T-helper 2 cell treated with Interferon-gamma antibody and Interleukin-4, amounts not matched to agents 5 μg/mL and 100 μg/mL, for 36 hours (primary cell): ENCODE measurements at places on chromosomes 3 and 15.

DNA sequence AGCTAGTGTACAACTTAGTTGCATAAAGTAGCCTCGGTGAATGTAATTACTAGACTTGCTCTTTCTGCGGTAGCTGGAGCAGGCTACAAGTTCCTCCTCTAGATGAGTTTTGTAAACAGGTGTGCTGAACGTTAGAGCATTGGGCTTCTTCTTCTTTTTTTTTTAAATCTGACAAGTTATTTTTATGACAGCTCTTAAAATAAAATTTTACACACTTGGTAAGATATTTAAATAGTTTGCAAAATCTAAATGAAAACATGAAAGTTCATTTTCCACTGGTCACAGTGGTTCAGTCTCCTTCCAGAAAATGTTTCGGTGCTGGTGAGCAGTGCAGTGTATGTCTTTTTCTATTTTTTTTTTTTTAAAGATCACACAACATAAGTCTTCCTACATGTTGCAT lies 3.0 kb downstream of the CCR9 start:
- no peak for DNase-seq
- peaks cover 8% of the 10 kb centered on the region for H3K4me1 ChIP-seq
- H3K27me3 ChIP-seq: peaks cover 78% of the 10 kb centered on the region
- no peak overlapping the region for H3K4me3 ChIP-seq
- H3K36me3 ChIP-seq: peaks cover 3% of the 10 kb centered on the region
- H3K27ac ChIP-seq: no peak overlapping the region

GRCh38 chr15:55220606-55221005 lies 23.9 kb upstream of the RSL24D1 start:
- peak overlapping the region; percentile 88 for H3K27ac ChIP-seq
- H3K36me3 ChIP-seq: peaks cover 37% of the 10 kb centered on the region
- H3K4me1 ChIP-seq: peaks cover 59% of the 10 kb centered on the region
- no peaks in the 10 kb centered on the region for H3K27me3 ChIP-seq

DNA sequence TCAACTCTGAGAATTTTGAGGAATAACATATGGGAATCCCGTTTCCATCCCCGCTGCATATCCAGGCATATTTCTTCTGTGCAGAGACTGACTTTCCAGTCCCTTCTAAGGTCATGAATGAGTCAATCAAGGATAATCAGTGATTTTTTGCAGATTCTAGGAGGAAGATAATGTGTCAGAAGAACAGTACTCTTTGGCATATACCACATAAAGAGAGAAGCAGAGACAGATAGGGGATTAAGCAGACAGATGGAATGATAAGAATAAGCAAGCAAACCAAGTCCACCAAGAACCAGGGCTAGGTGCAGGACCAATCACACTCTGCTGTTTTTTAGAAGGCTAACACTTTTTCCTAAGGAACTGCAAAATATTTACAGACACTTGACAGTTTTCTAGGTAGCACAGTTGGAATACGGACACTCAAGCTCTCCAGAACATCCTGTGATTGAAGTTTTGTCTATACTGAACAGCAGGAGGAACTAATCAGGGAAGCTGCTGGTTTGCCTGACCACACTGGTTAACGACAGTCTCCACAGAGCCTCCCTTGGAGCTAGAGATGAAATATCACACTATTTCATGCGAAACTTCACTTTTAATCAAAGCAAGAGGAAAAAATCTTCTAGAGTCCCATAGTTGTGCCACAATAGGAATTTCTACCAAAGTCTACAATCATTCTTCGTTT lies 450.0 kb upstream of the KCNMB2 start:
- H3K4me3 ChIP-seq: no peak overlapping the region
- no peak for DNase-seq
- peaks cover 16% of the 10 kb centered on the region for H3K4me1 ChIP-seq
- no peaks in the 10 kb centered on the region for H3K27me3 ChIP-seq
- no peak overlapping the region for H3K27ac ChIP-seq

DNA sequence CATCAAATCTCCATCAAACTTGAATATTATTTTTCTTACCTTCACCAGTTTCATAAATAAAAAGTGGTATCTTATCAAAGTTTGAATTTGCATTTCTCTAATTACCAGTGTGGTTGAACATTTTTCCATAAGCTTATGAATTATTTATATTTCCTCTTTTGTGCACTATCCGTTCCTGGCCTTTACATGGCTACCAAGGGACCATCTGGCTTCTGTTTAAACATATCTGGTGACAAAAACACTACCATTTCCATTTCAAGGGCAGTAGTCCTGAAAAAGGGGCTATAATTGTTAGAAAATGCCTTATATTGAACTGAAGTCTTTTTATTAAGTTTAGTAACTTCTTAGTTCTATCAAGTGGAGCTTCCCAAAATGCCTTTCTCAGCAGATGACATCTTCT lies 44.3 kb upstream of the TM4SF4 start:
- peaks cover 10% of the 10 kb centered on the region for H3K27me3 ChIP-seq
- H3K27ac ChIP-seq: no peak overlapping the region
- H3K4me1 ChIP-seq: no peaks in the 10 kb centered on the region
- DNase-seq: no peak
- no peaks in the 10 kb centered on the region for H3K36me3 ChIP-seq

GRCh38 chr15:38691965-38692788 lies 127.6 kb upstream of the RASGRP1 start:
- H3K4me3 ChIP-seq: no peak overlapping the region
- H3K27ac ChIP-seq: no peak overlapping the region
- H3K4me1 ChIP-seq: peaks cover 77% of the 10 kb centered on the region
- H3K36me3 ChIP-seq: peaks cover 4% of the 10 kb centered on the region
- no peaks in the 10 kb centered on the region for H3K27me3 ChIP-seq
